ENCODE measurements at places on chromosomes 2 and 18.

DNA sequence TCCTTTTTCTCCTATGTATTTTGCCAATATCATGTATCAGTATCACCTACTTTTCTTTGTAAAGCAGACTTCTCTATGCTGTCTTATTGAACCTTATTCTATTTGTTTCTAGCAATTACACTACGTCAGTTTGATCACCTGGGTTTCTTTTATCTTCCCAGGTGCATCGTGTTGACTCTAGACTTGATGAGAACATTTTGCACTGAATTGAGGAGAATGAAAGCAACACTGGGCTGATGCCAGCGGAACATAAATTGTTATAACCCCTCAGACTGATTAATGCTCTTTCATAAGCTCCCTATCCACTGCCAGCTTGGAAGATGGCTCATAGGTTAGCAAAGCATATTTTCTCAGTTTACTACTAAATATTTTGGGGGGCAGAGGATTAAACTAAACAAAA is 140.6 kb downstream of the EPHA4 start:
- no peak for DNase-seq

DNA sequence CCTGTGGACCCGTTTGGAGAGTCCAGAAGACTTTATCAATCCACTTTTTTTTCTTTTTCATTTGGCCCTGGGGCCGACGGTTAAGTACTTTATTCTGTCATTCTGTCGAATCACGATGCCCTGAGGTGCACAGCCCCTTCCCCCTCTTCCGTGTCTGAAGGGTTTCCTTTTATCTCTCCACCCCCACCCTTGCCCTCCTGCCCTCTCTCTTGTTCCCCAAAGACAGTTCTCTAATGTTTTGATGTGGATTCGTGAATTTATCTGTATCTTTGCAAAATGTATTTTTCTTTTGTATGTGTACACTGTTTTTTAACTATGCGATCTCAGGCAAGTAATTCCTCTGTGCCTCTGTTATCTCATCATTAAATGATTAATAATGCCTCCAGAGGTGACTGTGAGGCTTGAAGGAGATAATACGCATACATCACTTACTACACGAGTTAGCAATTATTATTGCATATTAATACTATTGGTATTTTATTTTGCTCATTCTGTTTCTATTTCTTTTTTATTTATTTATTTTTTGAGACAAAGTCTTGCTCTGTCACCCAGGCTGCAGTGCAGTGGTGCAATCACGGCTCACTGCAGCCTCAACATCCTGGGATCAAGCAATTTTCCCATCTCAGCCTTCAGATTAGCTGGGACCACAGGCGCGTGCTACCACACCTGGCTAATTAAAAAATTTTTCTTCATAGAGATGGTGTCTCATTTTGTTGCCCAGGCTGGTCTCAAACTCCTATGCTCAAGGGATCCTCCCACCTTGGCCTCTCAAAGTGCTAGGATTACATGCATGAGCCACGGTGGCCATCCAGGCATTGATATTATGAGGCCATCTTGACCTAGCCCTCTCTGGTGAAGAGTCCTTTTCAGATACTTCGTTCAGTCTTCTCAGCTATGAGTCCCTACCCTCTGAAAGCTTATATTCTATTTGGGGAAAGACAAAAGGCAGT is 1.4 kb upstream of the CASP8 start:
- no peak for DNase-seq

DNA sequence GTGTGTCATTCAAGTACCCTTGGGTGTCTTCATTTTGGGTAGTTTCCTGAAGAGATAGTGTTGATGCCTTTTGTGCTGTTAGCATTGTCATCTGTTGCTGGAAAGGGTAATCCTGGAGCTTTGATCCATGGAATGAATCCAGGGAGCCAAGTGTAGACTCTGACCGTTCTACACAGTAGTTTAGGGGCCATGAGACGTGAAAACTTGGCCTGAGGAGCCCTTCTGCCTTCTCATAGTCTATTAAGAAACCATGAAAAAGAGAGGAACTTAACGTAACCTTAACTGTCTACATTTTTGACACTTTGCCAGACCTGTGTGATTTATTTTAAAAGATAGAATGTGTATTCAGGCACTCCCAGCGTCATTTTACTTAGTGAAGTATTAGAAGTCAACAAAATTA is 194.0 kb downstream of the BABAM2 start:
- DNase-seq: no peak

GRCh38 chr2:190079160-190079559 is 16.6 kb upstream of the MSTN start:
- no peak for DNase-seq

DNA sequence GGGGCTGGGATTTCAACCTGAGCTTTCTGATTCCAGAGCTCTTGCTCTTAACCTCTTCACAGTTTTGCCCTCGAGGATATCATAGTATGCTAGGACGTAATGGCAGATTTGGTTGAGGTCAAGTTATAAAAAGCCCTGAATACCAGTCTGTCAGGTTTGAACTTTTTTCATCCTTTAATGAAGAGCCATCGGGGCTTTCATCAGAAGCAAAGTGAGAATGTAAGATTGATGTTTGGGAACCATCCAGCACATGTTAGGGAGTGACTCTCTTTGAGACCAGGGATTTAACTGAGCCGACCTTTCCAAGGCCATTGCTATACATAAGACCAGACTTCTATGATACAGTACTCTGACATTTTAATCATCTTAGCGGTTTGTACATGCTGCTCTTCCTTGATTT is 142.5 kb downstream of the TTC27 start:
- DNase-seq: no peak

DNA sequence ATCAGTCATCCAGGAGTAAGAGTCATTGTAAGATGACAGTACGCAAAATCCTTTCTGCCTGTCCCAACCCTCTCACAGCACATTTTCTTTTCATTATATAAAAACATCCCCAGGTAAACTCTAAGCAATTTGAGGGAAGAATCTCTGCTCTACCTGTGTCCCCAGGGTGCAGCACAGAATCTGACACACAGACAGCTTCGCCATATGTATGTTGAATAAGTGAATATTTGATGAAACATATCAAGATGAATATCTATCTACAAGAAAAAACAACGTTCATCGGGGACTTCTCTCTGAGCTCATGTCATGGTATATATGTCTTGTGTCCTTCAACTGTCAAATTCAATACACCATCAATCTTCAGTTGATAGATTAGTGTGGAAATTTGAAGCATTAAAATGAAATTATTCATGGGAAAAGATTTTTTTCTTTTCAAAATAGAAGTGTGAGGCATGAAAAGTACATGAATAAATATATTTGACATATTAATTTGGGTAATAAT is 94.5 kb upstream of the KYNU start:
- DNase-seq: no peak

DNA sequence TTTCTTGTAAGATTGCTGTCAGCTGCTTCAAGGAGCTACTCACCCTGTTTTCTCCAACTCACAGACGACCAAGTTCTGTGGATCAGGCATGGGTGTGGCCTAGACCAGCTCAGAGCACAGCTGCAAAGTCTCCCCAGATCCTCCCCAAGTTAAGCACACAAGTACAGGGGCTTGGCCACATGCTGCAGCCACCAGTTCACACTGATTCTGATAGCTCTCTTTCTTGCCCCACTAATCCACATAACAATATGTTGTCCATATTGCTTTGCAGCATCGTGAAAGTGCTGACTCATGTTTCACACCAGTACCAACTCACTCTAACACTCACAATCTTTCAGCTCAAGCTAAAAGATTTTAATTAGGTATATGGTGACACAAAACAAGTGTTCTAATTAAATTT is 437.0 kb downstream of the PARD3B start:
- no peak for DNase-seq

DNA sequence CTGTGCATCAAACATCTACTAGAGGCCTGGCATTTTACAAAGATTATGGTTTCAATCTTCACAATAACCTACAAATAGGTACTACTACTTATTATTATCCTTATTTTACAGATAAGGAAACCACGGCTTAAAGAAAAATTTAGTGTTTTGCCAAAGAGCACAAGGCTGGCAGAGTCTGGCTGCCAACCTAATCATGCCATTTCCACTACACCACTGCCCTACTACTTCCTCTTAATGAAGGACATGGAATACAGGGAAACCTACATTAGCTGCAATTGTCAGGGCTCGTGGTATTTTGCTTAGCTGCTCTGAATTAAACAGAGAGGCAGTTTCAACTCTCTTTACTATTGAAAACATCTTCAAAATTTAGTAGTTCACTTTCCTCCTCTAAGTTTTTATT is 5.9 kb downstream of the MBOAT2 start:
- no peak for DNase-seq

GRCh38 chr18:65423776-65424175 is 327.0 kb upstream of the CDH7 start:
- DNase-seq: no peak

DNA sequence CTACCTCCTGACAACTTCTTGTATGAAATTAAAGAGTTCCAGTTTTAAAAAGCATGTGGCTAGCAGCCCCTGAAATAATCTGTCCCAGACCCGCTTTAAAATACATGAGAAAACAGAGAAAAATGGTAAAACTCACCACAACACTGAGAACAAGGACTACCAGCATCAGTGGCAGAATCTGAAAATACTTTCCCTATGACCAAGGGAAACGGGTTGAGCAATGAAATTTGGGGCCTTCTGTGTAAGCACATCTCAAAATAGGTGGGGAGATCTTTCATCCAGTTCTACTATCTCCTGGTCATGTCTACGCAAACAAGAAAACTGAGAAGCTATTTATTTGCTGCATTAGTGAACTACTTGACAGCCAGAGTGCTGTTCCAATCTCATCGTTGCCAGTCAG is 172.3 kb downstream of the LNPK start:
- DNase-seq: no peak

DNA sequence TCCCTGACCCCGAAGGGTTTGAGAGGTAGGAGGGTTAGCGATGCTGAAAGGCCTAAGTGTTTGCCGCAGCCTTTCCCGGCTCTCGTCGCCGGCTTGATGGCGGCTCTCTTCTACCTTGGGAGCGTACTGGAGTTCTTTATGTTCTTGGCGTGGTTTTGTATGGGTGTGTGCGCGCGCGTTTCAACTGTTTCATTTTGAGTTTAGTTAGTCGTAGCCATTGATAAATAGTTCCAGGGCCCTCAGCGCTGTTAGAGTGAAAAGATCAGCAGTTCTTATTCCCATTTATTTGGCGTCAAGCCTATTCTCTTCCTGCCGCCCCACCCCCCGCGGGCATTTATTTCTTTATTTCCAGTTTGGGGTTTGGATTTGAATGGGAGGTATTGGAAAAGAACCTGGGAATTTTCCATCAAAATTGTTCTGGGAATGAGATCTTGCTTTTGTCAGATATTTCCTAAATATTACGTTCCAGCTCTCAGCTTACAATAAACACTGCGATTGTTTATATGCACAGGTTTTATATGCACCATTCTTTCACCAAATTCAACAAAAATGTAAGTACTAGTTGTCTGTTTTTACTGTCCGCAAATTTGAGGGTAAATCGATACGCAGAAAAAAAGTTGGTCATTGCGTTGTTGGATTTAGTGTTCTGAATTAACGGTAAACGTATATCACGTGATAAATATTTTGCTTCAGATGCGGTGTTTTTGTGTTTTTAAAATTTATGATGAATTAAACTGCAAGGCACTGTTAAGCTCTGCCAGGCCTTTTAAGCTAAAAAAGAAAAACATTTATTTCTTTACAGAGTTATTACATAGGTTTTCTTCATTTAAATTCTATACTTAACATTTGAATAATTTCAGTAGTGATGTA is 954 bp downstream of the CCNT2 start:
- DNase-seq: no peak

DNA sequence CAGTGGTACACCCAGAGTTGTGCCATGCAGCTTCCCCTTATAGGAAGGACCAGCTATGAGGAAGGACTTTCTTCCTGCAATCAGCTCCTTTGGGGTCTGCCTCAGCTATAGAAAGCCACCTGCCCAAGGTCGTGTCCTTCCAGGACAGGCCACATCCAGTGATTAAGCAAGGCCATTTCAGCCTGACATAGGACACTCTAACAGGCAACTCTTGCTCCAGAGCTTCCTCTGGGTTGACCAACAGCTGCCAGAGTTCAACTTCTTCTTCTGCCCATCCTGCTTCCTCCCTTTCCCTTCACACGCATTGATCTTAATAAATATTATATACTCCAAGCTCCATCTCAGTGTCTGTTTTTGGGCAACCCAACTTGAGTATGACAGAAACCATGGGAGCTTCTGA is 12.8 kb downstream of the LRP2 start:
- DNase-seq: no peak

- DNase-seq: peak; percentile 61
Observed at GRCh38 chr2:111160758-111161157, 40.0 kb downstream of the BCL2L11 start.

GRCh38 chr2:191012845-191013681 is 908 bp downstream of the STAT1 start:
- no peak for DNase-seq

DNA sequence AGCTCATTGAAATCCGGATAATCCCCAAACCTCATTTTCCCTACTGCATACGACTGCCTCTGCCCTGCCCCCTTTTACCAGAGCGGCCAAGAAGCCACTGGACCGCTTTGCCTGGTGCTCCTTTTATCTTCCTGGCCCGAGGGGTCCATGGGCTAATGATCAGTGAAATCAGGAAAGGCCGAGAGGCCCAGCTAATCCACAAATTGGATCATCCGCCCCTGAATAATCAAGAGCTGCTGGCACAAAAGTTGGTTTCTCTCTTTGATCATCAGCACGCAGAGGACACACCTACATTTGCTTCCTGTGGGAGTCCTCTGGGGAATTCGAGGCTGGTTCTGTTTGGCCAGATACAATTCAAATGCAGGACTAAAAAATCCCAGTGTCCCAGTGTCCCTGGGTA is 144.5 kb downstream of the INSIG2 start:
- DNase-seq: no peak

DNA sequence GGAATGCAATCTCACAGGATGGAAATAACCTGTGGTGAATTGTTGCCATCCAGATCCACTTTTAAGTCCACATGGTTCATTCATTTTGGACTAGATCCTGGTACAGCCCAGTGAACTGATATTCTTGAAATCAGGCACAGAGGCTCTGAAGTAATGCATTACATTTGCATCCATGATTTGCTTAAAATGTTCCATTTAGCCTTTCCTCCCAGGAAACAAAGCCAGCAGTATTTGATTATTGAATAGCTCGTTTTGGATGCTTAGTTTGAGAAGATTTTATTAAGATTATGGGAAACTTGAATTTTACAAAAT is 995.8 kb upstream of the CDH2 start:
- no peak for DNase-seq

DNA sequence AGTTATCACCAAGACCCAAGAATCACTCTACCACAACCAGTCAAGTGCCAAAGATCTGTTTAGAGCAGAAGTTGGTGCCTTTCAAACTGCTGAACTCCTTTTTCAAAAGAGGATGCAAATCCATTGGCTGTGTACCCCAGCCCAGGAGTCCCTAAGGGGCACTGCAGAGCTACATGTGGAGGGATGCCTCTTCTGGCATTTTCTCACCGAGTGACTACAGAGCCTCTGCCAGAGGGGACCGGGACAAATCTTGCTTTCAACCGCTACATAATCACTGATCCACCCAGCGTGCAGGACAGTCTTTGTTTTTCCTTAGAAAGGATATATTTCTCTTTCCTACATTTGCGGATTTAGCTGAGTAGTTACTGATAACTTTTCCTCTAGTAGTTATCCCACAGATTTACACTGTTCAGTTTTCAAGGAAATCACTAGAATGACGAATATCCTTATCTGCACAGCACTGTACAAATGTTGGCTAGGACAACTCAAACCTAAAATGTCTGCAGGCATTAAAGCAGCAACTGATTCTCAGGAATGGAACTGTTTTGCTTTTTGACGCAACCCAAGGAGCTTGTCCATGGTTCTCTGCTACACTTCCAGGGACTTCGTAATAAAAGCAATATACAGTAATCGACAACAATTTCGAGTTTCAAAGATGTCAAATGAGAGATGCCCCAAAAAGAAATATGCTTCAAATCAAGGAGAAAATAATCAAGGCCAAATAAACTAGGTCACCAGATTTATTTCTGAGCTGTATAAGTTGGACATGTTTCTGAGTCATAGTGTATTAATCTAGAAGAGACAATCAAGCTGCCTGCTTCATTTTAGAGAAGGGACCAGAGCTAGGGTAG is 24.1 kb downstream of the EPB41L3 start:
- no peak for DNase-seq

Measured in AG04450 (cell line).